ENCODE measurements at places on chromosomes 5 and 9. TPM values are rescaled to one million over a fixed set of nuclear protein-coding genes. Genes with fewer than 3 reads are reported as not detected.

- no peak for DNase-seq
- peaks cover 9% of the 10 kb centered on the region for H3K4me1 ChIP-seq
- H3K27me3 ChIP-seq: peaks cover 2% of the 10 kb centered on the region
- no peaks in the 10 kb centered on the region for H3K36me3 ChIP-seq
- H3K27ac ChIP-seq: no peak overlapping the region
Measured at GRCh38 chr5:67291066-67291465, 94.5 kb upstream of the CD180 start.

EQTN gene
- not detected for total RNA-seq

- no peaks in the 10 kb centered on the region for H3K4me1 ChIP-seq
- peaks cover 8% of the 10 kb centered on the region for H3K27me3 ChIP-seq
- no peak overlapping the region for H3K27ac ChIP-seq
- H3K36me3 ChIP-seq: no peaks in the 10 kb centered on the region
Measured at GRCh38 chr5:74201334-74202081, 439.0 kb downstream of the ENC1 start.

MARCHF11 gene
- total RNA-seq: not detected

- no peak overlapping the region for H3K4me3 ChIP-seq
- no peak for DNase-seq
- no peaks in the 10 kb centered on the region for H3K4me1 ChIP-seq
- H3K27ac ChIP-seq: no peak overlapping the region
Measured at GRCh38 chr5:149452007-149452664, 73.0 kb upstream of the IL17B start.

- peaks cover 12% of the 10 kb centered on the region for H3K4me1 ChIP-seq
- no peak overlapping the region for H3K4me3 ChIP-seq
- H3K27ac ChIP-seq: no peak overlapping the region
- H3K36me3 ChIP-seq: peaks cover 4% of the 10 kb centered on the region
Measured at GRCh38 chr5:146920351-146920881, 41.9 kb upstream of the PPP2R2B start.

DNA sequence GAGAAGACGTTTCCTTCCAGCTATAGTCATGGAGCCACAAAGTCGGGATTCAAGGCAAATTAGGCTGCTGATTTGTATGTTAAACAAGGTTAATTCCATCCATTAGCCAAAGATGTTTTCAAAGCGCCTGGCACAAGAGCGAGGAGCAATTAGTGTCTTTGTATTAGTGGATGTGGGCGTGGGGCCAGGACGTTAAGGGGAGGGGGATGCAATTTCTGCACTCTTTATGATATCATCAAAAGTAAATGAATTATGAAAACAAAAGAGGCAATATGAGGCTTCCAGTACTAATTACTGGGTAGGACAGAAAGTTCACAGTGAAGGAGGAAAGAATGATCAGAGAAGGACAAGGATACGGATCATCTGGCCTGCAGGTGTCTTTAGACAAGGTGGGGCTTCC is 230.9 kb upstream of the MSX2 start:
- no peaks in the 10 kb centered on the region for H3K27me3 ChIP-seq
- H3K36me3 ChIP-seq: peaks cover 6% of the 10 kb centered on the region
- H3K4me1 ChIP-seq: no peaks in the 10 kb centered on the region
- H3K4me3 ChIP-seq: no peak overlapping the region
- no peak for DNase-seq
- H3K27ac ChIP-seq: no peak overlapping the region

DNA sequence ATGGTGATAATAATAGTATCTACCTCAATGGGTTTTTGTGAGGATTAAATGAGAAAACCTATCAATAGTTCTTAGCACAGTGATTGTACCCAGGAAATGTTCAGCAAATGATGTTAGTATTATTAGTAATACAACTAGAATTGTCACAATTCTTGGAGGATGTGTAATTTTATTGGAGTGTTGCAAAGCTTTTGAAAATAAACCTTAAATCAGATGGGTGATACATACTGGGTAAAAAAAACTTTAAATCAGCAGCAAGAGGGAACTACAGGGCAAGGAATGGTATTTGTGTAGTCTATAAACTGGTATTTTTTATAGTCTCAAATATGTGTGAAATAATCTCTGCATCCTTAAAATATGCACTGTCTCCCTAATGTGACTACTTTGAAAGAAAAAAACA is 371.6 kb downstream of the PIK3R1 start:
- no peaks in the 10 kb centered on the region for H3K36me3 ChIP-seq
- H3K27me3 ChIP-seq: no peaks in the 10 kb centered on the region

ERAP2 gene
- 301 TPM for total RNA-seq

DNA sequence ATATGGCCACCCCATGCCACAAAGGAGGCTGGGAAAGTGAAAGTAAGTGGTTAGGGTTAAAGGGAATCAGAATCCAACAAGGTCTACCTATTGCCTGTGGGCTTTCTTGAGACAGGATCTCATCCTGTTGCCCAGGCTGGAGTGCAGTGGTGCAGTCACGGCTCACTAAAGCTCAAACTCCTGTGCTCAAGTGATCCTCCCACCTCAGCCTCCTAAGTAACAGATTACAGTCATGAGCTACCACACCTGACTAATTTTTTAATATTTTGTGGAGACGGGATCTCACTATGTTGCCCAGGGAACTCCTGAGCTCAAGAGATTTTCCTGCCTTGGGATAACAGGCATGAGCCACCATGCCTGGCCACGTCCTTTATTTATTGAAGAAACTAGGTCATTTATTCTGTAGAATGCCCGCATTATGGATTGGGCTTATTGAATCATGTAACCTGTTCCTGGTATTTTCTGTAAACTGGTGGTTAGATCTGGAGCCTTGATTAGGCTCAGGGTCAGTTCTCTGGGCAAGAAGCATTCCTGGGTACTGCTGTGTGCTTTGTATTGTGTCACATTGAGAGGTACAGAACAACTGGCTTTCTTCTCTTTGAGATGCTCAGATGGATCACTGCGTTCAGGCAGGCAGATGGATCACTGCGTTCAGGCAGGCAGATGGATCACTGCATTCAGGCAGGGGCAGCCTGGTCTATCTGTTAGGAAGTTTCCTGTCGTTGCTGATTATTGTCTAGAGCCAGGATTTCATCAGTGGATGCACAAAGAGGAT is 41.6 kb downstream of the ERGIC1 start:
- H3K27ac ChIP-seq: peak overlapping the region; percentile 31
- no peaks in the 10 kb centered on the region for H3K27me3 ChIP-seq
- H3K4me3 ChIP-seq: no peak overlapping the region
- peaks cover 18% of the 10 kb centered on the region for H3K4me1 ChIP-seq
- DNase-seq: no peak
- H3K36me3 ChIP-seq: no peaks in the 10 kb centered on the region

DNA sequence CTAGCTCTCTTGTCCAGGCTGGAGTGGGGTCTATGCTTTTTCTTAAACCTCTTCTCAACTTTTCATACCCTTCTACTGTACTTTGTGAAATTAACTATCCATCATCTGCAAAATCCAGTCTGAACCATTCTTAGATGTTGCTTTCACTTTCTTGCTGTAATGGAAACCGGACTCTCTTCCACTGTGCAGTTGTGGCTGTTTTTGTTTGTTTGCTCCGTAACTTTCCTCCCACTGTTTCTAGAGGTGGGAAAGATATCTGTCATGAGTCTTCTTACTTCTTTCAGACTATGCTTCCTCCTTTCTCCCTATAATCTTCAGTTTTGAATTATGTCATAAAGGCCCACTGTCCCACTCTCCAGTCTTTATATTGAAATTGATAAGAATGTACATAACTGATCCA is 6.5 kb downstream of the TNPO1 start:
- no peaks in the 10 kb centered on the region for H3K27me3 ChIP-seq
- H3K27ac ChIP-seq: no peak overlapping the region
- H3K36me3 ChIP-seq: no peaks in the 10 kb centered on the region
- no peak for DNase-seq

- H3K27me3 ChIP-seq: no peaks in the 10 kb centered on the region
- H3K4me3 ChIP-seq: no peak overlapping the region
- no peaks in the 10 kb centered on the region for H3K36me3 ChIP-seq
- no peaks in the 10 kb centered on the region for H3K4me1 ChIP-seq
Measured at GRCh38 chr9:87653941-87654340, 72.0 kb upstream of the CTSL start.

GRCh38 chr9:79945495-79945894 is 373.7 kb downstream of the TLE4 start:
- H3K27ac ChIP-seq: no peak overlapping the region
- H3K36me3 ChIP-seq: no peaks in the 10 kb centered on the region
- no peak overlapping the region for H3K4me3 ChIP-seq
- no peaks in the 10 kb centered on the region for H3K27me3 ChIP-seq

- peak overlapping the region; percentile 99 for H3K27ac ChIP-seq
- no peaks in the 10 kb centered on the region for H3K27me3 ChIP-seq
- H3K4me1 ChIP-seq: peaks cover 67% of the 10 kb centered on the region
- peaks cover 6% of the 10 kb centered on the region for H3K36me3 ChIP-seq
- no peak for DNase-seq
Measured at GRCh38 chr9:35659340-35659739, 1.2 kb downstream of the CCDC107 start.

DNA sequence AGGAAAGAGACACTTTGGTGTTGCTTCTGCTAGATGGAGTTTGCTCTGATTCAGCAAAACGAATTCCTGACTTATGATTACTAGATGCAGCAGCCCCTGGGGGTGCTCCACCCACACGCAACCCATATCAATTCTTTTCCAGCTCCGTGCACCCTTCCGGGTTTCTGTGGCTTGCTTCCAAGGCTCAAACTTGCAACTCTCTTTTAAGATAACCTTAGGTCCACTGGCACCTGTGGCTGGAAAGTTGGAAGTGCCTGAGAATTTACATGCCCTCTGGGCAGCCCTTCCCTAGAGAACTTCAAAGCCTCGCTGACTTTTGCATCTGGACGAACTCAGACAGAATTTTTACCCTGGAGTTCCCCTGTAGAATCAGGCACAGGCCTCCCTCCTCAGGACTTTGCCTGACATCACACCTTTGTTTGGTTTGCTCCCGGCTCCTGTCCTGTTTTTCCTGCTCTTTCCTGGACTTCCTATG is 224.9 kb downstream of the SNX18 start:
- no peak for DNase-seq
- H3K4me1 ChIP-seq: peaks cover 30% of the 10 kb centered on the region
- no peaks in the 10 kb centered on the region for H3K27me3 ChIP-seq
- no peaks in the 10 kb centered on the region for H3K36me3 ChIP-seq
- no peak overlapping the region for H3K4me3 ChIP-seq

DNA sequence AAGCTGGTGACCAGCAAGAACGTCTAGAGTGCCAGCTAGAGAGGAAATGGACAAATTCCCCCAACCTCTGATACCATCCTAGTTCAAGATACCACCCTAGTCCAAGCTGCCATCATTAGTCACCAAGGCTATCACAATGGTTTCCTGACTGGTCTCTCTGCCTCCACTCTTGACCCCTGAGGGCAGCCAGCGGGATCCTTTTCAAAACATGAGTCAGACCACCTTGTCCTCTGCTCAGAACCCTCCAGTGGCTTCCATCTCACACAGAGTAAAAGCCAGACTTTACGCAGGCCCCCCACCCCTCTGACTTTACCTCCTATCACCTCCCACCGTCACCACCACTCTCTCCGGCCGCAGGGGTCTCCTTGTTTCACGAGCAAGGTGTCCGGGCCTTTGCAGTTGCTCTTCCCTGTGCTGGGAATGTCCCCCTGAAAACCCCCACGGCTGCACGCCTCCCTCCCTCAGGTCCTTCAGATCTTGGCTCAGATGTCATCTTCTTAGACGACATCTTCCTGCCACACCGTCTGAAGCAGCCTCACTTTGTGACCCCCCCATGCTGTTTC is 42.2 kb upstream of the FBXW11 start:
- DNase-seq: no peak
- peaks cover 11% of the 10 kb centered on the region for H3K4me1 ChIP-seq
- peak overlapping the region; percentile 30 for H3K27ac ChIP-seq
- peaks cover 18% of the 10 kb centered on the region for H3K36me3 ChIP-seq
- no peak overlapping the region for H3K4me3 ChIP-seq
- H3K27me3 ChIP-seq: no peaks in the 10 kb centered on the region

- DNase-seq: no peak
- no peaks in the 10 kb centered on the region for H3K36me3 ChIP-seq
- H3K27ac ChIP-seq: no peak overlapping the region
- no peaks in the 10 kb centered on the region for H3K4me1 ChIP-seq
- no peaks in the 10 kb centered on the region for H3K27me3 ChIP-seq
- no peak overlapping the region for H3K4me3 ChIP-seq
Measured at GRCh38 chr9:123169926-123170325, 98.5 kb downstream of the STRBP start.

All from natural killer cell treated with Interleukin-12 subunit alpha and Interleukin-12 subunit beta and Interleukin-15 and Interleukin-18, amount 100 ng/mL, for 72 hours (primary cell).